ENCODE measurements at places on chromosomes 6 and 20.

- DNase-seq = no peak
These were observed 351.2 kb upstream of the MAP3K7 start for GRCh38 chr6:90938122-90938521.

- DNase-seq = no peak
These were observed 123.7 kb upstream of the EXOC2 start for GRCh38 chr6:816510-817084.

GRCh38 chr20:11302436-11302835, 615.3 kb upstream of the BTBD3 start:
- DNase-seq = no peak

DNA sequence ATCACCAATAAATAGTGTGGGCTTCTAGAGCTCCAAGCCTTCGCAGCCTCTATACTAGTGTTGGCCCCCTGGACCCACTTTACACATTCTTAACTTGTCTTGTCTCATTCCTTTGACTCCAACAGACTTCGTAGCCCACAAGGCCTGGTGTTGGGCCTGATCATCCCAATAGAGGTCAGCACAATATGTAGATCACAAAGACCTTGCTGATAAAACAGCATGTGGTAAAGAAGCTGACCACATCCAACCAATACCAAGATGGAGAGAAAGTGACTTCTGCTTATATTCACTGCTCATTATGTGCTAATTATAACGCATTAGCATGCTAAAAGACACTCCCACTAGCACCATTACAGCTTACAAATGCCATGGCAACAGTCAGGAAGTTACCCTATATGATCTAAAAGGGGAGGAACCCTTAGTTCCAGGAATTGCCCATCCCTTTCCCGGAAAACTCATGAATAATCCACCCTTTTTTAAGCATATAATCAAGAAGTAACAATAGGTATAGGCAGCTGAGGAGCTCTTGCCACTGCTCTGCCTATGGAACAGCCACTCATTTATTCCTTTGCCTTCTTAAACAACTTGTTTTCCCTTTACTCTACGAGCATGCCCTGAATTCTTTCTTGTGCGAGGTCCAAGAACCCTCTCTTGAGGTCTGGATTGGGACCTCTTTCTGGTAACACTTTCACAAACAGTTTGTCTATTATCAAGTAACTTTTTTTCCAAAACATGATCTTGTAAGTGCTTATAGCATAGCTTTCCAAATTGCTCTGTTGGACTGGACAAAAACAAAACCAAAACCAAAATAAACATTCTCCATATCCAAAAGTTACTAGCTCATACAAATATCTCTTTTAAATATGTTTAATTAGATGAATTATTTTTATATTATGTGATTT, 54.6 kb upstream of the ECHDC1 start:
- DNase-seq = no peak

DNA sequence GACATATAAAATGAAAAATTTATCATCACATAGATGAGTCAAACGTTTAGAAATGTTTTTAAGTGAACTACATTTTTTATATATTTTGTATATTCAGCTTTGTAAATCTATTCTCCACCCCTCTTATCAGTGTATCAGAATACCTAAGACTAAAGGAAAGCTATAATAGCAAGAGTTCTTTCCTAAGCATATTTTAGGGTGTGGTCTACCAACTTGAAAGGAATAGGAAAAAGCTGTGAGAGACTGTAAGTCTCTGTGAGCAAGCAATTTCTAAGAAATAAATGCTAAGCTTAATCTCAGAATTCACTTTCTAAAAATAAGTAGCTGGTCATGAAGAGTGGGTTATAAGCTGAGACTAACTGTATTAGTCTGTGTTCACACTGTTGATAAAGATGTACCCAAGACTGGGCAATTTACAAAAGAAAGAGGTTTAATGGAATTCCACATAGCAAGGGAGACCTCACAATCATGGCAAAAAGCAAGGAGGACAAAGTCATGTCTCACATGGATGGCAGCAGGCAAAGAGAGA, 175.4 kb upstream of the PREP start:
- DNase-seq = no peak

Measured in activated T-helper 1 cell treated with anti-CD3 and anti-CD28 coated beads, Interleukin-12 subunit alpha, Interleukin-12 subunit beta, Interleukin-2, Interleukin-4 antibody, amounts not matched to agents 30 ng/mL and 10 ng/mL and 1 ng/mL, durations not matched to agents 14 hours and 24 hours and 36 hours (primary cell).